ENCODE measurements at places on chromosomes 1 and 21.

DNA sequence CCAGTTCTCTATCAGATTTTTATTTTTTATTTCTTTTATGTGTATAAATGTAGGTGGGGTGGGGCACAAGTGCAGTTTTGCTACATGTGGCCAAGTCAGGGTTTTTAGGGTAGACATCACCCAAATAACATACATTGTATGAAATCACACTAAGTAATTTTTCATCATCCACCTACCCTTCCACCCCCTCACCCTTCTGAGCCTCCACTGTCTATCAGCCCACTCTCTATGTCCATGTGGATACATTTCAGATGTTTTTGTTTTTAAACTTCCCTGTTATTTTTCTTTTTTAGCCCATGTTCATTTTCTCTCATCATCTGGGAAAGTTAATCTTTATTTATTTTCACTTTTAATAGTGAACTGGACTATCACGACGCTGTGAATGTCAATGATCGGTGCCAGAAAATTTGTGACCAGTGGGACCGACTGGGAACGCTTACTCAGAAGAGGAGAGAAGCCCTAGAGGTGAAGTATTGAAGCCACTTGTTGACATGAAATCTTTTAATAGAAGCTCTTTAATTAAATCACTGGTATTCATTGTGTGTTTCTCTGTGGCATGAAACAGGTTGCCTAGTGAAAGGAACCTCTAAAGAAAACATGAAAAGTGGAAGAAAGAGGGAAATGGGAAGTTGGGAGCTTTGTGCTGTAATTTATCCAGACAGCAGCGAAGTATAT is 47.6 kb upstream of the MTR start:
- no peak for DNase-seq

DNA sequence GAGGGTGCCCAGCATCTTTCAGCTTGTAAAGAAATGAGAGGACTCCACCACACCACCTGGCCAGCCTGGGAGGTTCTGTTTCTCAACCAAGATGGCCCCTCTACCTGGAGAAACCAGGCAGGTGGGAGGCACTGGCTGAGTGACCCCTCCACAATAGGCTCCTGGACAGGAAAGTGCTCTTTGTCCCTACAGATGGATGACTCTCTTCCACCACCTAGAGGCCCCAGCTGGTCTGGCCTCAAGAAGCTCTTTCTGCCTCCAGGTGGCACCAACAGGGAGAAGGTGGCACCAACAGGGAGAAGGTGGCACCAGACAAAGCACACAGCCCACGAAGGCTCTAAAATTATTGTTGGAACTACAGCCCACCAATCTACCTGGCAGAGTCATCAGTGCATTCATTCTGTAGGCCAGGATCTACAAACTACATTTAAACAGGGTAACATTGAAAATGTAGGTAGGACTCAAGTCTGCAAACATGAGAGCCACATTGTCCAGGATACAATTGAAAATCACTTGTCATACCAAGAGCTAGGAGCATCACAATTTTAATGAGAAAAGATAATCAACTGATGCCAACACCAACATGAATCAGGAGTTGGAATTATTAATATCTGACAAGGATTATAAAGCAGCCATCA is 14.4 kb downstream of the TMPRSS3 start:
- DNase-seq = peak; percentile 64

GRCh38 chr1:30196457-30196856 is 526.9 kb downstream of the MATN1 start:
- DNase-seq = no peak

DNA sequence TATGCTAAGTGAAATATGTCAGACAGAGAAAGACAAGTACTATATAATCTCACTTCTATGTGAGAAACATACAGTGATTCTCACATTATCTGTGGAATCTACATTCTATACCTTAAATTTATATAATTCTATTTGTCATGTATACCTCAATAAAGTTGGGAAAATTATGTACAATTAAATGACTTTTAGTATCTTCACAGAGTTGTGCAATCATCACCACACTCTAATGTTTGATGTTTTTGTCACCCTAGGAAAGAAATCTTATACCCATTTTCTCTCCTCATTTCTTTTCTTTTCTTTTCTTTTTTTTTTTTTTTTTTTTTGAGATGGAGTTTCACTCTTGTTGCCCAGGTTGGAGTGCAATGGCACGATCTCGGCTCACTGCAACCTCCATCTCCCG is 37.0 kb upstream of the TINAGL1 start:
- no peak for DNase-seq

- no peak for DNase-seq
Observed at GRCh38 chr1:93965888-93966287, 56.7 kb upstream of the GCLM start.

GRCh38 chr1:219533280-219533679 is 79.6 kb downstream of the ZC3H11B start:
- DNase-seq = no peak

GRCh38 chr1:111630567-111630966 is 11.0 kb downstream of the RAP1A start:
- DNase-seq = no peak

DNA sequence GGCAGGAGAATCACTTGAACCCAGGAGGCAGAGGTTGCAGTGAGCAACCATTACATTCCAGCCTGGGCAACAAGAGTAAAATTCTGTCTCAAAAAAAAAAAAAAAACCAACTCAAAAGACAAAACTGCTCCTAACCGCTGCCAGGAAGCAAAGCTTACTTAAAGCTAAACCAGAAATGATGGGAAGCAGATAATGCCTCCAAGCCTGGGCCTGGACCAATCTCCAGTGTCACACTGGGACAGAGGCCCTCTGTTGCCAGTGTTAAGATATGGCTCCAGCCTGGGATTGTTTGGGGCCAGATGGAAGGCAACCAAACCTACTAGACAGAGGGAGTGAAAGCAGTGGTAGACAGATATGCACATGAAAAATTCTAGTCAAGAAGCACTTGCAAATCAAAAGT is 36.9 kb downstream of the NSL1 start:
- DNase-seq = no peak

GRCh38 chr1:92992054-92992453 is 30.8 kb upstream of the DIPK1A start:
- DNase-seq = no peak

All from AML-193 (cell line).